ENCODE measurements at places on chromosomes 12 and 14. TPM values are rescaled to one million over a fixed set of nuclear protein-coding genes. Genes with fewer than 3 reads are reported as not detected.

- no peak for ATAC-seq
Observed at GRCh38 chr12:53927220-53928029, 11.2 kb upstream of the HOXC13 start.

GRCh38 chr14:100383727-100384158 is 60.6 kb downstream of the SLC25A47 start:
- ATAC-seq, result peak; percentile 40

Gene GPR84
- not detected for total RNA-seq

GRCh38 chr14:33017016-33017415 is 78.3 kb downstream of the NPAS3 start:
- ATAC-seq, result no peak
